Smooth muscle cell of the pulmonary artery (primary cell): ENCODE measurements at places on chromosomes 7 and 10. TPM values are rescaled to one million over a fixed set of nuclear protein-coding genes. Genes with fewer than 3 reads are reported as not detected.

The CFAP46 gene
- total RNA-seq, result 0.20 and 0.26 TPM in 2 replicates

The TBX20 gene
- total RNA-seq, result 0.99 and 4.3 TPM in 2 replicates

The C10orf143 gene
- total RNA-seq, result 0.13 and 0.30 TPM in 2 replicates

The TUBB8 gene
- total RNA-seq, result not detected in 2 replicates

The GRID2IP gene
- total RNA-seq, result 0.07 TPM in 1 of 2 replicates, not detected in the other

The ZSCAN21 gene
- 7.6 and 10.4 TPM in 2 replicates for total RNA-seq

The TUBAL3 gene
- total RNA-seq, result not detected in 2 replicates

The HTRA1 gene
- 591 and 835 TPM in 2 replicates for total RNA-seq

The GLI3 gene
- 4.1 and 4.8 TPM in 2 replicates for total RNA-seq

The SPDYE2B gene
- total RNA-seq, result not detected in 2 replicates

The SBDS gene
- 89.3 and 94.0 TPM in 2 replicates for total RNA-seq

The CPN1 gene
- total RNA-seq, result not detected in 2 replicates

The MRC1 gene
- total RNA-seq, result under 0.01 TPM in 1 of 2 replicates, not detected in the other

The CPA4 gene
- 46.4 and 140 TPM in 2 replicates for total RNA-seq

The CYP2C8 gene
- total RNA-seq, result 0.07 TPM in 1 of 2 replicates, not detected in the other
